ENCODE measurements at places on chromosomes 12 and 14.
A peak's percentile ranks its signal among the peaks of the same experiment; 100 is the strongest.

DNA sequence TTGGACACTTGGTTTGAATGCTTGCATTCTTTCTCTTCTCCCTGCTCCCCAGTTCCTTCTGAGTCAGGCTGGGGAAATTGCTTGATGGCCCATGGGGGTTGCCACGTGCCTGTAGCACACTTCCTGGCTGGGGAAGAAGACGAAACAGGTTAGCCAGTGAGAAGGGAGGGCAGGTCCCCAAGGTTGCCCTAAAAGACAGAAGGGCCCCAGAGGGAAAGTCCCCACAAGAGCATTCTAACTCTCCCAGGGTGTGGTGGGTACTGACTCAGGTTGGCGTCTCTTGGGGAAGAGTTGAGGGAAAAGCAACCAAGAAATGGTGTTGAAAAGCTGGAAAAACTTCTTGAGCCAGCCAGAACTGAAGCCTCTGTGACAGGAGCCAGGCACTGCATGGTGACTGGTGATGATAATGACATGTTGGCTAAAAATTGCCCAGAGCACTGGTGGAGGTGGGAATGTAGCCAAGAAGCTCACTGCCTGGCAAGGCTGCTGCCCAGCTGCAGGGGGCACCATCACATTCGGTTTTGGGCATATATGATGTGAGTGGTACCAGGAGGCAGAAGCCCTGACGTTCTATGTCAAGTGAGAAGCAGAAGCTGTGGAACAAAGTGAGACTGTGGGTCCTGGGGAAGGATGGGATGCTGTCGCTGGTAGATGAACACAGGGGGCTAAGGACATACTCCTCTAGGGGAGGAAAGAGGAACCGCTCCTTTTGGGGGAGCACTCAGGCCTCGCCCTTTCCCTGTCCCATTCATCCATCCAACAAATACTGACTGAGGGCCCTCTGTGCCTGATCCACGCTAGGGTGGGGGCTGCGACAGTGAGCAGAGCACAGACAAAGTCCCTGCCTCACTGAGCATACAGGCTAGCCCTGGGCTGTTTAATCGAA, 8.1 kb upstream of the RABGGTA start:
- DNase-seq: no peak

GRCh38 chr12:50545213-50545612, 40.4 kb downstream of the DIP2B start:
- DNase-seq: no peak

- peak; percentile 97 for DNase-seq
These were observed 193.9 kb downstream of the EMP1 start for GRCh38 chr12:13390381-13390861.

- no peak for DNase-seq
These were observed 798.8 kb downstream of the SLC16A7 start for GRCh38 chr12:60394665-60395064.

DNA sequence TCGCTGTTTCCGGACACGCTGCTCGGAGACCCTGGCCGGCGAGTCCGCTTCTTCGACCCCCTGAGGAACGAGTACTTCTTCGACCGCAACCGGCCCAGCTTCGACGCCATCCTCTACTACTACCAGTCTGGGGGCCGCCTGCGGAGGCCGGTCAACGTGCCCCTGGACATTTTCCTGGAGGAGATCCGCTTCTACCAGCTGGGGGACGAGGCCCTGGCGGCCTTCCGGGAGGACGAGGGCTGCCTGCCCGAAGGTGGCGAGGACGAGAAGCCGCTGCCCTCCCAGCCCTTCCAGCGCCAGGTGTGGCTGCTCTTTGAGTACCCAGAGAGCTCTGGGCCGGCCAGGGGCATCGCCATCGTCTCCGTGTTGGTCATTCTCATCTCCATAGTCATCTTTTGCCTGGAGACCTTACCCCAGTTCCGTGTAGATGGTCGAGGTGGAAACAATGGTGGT, 90.0 kb downstream of the GALNT8 start:
- no peak for DNase-seq

DNA sequence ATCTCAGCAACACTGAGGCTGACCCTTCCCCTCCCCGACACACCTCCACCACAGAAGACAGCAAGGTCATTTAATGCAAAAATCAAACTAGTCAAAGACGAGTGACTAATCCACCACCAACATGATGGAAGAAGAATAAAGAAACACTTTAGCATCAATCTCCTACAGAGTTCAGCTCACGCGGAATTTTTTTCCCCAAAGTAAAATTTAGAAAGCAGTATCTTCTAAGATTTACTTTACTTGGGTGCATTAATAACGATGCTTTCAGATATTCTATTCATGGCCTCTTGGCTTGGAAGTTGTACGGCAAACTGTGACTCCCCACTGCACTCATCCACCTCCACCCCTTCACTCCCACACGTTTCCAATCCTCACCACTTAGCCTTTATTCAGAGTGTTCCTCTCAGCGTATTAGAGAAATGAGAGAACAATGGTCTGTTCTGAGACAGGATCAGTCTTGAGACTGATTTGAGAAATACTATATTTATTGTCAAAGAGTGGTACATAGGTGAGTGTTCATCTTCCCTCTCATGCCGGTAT, 1.9 kb downstream of the EGLN3 start:
- peak; percentile 59 for DNase-seq

Data from DMS79 treated with DMSO at 0.1 percent for 48 hours (cell line).